Foreskin fibroblast (primary cell): ENCODE measurements at places on chromosomes 1 and 21.
A peak's percentile ranks its signal among the peaks of the same experiment; 100 is the strongest.

DNA sequence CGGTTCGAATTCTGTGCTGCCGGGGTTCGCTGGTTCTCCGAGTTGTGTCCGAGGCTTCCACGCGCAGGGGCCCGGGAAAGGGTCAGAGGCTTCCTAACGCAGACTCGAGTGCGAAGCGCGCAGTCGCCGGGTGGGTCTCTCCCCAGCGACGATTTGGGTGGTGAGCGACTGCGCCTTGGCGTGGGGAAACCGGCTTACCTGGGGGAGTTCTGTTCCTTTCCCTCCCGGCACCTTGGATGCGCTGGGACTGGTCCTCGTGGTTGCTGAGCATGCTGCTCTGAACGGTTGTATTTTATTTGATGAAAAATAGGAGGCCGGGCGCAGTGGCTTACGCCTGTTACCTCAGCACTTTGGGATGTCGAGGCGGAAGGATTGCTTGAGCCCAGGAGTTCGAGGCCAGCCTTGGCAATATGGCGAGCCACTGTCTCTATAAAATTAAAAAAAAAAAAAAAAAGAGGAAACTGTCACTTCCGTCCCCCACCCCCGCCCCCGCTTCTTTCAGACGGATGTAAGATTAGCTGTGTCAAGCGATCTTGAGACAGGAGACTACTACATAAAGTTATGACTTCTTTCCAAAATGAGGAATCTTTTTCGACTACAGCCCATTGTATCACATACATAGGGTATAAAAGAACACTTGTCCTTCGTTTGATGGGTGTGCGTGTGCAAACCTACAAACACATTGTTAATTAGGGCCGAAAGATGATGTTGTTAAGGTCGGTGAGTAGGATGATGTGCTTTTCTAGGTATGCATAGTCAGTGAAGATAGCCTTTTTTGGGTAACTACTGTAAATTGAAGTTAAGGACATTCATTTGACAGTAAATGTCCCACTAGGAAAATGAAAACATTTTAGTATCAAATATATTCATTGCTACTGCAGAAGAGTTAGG, at the start of gene CCDC18:
Gene CCDC18 (plus strand): TSS at position 2 of the 891 bp plus-strand sequence. CDS start 2,638 bp downstream, outside the sequence.
- DNase-seq, result peak; percentile 47

DNA sequence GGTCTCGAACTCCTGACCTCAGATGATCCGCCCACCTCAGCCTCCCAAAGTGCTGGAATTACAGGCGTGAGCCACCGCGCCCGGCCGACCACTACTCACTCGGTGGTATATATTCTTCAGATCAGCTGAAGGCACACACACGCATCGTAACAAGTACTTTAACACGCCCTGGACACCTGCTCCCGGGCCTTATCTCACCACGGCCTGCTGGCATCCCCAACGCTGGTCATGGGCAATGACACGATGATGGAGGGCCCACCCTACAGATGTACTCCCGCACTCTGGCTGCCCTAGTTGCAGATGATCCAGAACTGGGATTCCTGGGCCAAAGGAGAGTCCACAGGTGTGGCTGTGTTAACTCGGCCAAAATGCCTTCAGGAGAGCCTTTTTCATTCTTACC, 11.6 kb downstream of the UBE2J2 start:
- DNase-seq, result no peak

DNA sequence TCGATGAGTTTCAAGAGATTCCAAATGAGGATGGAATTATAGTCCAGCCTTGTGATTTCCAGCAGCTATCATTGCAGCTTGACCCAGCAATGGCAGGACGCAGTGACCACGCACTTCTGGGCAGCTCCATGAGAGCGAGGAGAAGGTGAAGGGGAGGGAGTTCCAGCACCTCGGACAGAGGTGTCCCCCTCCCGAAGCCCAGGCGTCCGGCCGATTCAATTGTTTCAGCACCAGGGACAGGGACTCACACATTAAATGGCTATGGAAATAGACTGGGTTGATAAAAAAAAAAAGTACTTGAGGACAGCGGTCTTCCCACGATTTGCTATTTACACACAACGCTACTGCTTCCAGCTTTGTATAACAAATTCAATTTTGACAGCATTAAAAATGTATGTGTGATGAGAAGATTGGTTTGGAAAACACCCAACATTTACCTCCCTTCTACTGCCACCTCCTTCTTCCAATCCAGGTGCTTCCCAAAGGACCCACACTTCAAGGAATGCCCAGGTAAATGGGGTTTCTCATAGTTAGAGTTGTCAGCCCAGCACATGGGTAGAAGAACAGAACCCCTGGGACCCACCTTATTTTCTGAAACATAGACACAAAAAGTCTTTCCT, 71.8 kb downstream of the DISP3 start:
- peak; percentile 86 for DNase-seq

GRCh38 chr1:226867461-226868054, 2.9 kb upstream of the PSEN2 start:
- no peak for DNase-seq

DNA sequence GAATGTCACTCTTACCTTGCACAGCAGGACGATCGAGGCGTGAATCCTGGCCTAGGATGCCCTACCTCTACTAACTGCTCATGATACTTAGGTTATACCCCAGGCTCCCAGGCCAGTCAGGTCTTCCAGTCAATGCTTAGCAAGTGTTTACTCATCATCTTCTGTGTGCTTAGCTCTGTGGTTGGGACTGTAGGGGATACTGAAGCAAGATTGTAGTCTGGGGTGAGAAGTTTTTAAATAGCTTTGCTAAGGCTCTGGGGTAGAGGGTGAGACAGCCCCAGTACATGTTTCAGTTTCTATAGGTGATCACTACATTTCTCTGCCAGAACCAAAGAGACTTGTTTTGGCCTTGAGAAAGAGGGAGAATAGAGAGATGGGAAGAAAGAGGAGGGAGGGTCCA, 250.8 kb upstream of the KIAA0040 start:
- no peak for DNase-seq

DNA sequence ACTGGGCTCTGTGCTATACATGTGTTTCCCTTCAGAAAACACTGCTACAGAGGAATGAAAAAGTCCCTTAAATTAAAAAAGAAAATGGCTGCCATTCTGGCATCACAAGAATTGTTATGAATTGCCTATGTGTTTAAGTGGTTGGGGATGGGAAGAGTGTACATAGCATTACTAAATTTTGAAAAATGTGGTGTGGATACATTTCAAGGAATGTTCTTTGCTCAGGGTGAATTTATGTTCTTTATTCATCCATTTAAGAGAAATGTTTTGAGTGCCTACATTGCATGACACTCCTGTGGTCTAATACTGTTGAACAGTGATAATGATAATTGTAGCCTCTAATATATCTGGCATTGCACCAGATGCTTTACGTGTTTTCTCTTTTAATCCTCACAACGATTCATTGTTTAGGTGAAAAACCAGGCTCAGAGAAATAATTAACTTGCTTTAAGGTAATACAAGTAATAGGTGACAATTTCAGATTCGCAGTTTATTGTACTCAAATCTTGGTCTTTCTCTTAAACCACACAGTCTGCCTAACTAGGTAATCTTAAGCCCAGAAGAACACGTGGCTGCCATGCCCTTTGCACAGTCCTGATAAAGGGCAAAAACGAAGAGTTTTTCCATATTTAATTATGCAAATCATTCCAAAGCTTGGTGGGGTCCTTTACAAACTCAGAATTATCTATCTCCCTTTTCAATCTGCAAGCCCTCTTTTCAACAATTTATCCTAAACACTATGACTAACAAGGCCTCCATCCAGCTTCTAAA, 31.5 kb downstream of the DPT start:
- DNase-seq, result no peak

DNA sequence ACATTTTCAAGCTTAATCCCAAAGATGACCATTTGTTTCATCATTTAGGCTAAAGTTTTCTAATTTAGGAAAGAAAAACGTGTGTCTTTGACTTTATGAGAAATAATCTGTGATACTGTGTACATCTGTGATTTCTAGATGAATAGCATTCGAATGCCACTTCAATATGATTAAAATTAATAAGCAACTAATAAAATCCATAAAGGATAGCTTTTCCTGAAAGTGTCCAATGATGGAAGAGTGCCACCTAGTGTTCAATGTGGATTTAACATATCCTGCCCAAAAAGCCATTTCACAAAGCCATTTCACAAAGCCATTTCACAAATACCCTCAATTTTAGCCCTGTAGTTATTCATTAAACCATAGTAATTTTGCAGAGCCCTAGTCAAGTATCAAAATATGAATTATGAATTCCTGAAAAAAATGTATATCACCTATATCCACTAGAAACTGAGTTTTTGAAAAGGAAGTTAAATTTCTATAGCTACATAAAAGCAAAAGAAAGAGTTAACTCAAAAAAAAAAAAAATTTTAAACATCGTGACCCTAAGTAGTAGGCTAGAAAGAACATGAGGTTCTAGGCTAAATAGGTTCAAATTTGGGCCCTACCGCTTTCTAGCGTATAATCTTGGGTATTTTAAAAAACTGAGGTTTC, 19.1 kb downstream of the NME7 start:
- peak; percentile 81 for DNase-seq

DNA sequence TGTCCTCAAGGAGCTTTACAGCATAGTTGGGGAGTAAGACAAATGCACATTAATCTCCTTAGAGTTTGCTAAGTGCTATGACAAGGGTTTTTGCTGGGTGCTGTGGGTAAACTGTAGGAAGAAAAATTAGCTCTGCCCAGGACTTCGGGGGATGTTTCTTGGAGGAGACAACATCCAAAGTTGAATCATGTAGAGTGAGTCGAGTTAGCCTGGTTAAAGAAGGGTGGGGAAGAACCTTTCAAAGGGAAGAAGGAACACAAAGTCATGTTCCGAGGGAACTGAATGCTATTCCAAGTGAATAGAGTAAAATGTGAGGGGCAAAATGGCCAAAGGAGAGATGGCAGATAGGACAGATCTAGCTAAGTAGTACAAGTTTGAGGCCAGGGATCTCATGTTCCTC, 17.1 kb downstream of the SPRTN start:
- peak; percentile 36 for DNase-seq

GRCh38 chr1:22121421-22121911, 21.4 kb downstream of the WNT4 start:
- no peak for DNase-seq

DNA sequence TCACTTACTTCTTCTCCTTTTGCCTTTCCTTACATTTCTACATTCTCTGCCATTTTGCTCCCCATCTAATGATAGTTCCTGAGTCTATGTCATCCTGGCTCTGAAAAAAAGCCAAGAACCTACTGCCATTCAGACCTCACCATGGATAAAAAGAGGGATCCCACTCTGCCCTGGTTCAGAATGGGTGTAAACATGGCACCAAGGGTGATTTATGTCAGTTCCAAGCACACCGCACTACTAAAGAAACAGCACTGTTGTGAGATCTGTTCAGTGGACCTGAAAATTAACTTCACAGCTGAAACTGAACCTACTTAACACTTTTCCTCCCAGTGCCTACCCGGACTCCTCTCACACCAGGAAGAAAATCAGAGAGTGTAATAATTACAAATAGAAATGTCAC, 72.3 kb upstream of the NTPCR start:
- no peak for DNase-seq
